ENCODE measurements at places on chromosomes 6 and 20. TPM values are rescaled to one million over a fixed set of nuclear protein-coding genes. Genes with fewer than 3 reads are reported as not detected.

GRCh38 chr20:6651561-6651960, 115.9 kb upstream of the BMP2 start:
- no peak for DNase-seq

- no peak for DNase-seq
These were observed 228.2 kb downstream of the MYLK4 start for GRCh38 chr6:2522521-2522920.

DNA sequence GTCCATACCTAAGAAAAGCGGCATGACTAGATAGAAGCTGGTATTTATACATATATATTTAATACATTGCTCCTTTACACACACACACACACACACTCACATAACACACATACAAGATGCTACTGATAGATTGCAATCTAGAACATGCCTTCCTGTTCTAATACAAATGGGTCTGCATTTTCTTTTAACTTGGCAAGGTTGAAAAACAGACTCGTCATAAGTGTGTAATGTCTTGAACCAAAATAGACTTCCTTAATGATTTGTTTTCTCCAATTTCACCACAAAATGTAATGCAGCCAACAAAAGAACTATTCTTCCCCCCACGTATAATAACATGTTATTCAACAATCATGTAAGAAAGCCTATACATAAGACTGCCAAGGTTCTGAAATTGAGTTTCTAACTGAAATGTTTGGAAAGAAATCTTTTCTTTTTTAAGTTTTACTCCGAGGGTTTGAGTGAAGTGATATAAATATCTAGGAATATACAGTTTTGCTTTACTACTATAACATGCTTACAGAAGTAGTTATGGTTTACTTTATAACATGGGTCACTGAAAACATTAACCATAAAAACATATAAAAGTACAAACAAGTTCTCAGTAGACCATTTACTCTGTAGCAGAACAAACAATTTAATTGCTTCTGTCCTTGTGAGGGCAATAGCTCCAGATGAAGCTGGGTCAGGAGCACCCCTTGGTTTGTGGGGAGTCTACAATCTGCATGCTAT, 207.5 kb downstream of the FOXC1 start:
- DNase-seq = no peak

DNA sequence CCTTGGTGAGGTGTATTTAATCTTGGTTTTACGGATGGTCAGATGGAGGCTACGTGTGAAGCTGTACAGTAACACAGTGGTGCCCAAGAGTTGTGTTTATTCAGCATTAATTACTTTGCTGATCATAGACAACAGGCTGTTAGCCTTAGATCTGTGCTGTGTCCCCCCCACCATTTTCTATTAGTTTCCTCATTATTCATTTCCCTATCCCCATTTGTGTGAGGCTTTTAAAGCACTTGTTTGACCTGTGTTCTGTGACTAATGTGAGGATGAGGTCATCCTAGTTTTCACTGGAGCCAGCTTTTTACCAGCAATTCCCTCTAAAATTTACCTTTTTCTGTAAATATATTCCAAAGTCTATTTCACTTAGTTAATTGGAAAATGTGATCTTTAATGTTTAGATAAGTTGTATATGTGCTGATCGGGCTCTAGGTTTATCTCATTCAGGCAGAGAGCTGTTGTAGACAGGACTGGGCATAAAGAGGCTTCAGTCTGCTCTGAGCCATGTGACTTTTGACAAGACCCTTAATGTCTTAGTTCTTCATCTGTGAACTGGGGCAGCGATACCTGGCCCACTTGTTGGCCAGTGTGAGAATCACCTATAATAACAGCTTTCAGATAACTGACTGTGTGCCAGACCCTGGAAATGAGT, 8.4 kb downstream of the MAPRE1 start:
- DNase-seq = no peak

- DNase-seq = no peak
These were observed 14.6 kb downstream of the DEF6 start for GRCh38 chr6:35312076-35312800.

DNA sequence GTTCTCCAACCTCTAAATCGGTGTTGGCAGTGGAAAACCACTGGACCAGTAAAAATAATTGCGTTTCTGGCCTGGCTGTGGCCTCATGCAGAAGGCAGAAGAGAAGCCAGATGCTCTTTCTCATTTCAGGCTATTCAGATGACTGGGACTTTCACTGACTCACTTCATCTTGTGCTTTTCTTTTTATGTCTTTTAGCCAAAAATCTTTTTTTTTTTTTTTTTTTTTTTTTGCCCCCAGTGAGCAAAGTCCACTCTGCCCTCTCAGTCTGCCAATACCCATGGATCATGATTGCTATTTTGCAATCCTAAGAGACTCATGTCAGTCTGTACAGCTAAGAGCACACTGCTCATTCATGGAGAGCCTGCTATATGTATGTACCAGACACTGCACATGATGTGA, 962.5 kb downstream of the KIF16B start:
- no peak for DNase-seq

GRCh38 chr20:51419231-51419630, 123.3 kb downstream of the NFATC2 start:
- no peak for DNase-seq

GRCh38 chr6:12977806-12978205, 261.2 kb downstream of the PHACTR1 start:
- DNase-seq = no peak

GRCh38 chr6:3088446-3088845, 20.2 kb downstream of the RIPK1 start:
- no peak for DNase-seq

The FERMT1 gene
- 5.6 TPM for polyA plus RNA-seq

The LINC00237 gene
- not detected for polyA plus RNA-seq

The SMLR1 gene
- 3.7 TPM for polyA plus RNA-seq

The STK35 gene
- 19.3 TPM for polyA plus RNA-seq

The NHSL1 gene
- 11.3 TPM for polyA plus RNA-seq

The MATN4 gene
- 0.17 TPM for polyA plus RNA-seq

The GJA1 gene
- 67.5 TPM for polyA plus RNA-seq

The CNBD2 gene
- polyA plus RNA-seq = 0.93 TPM
